ENCODE measurements at places on chromosomes 2 and 18. TPM values are rescaled to one million over a fixed set of nuclear protein-coding genes. Genes with fewer than 3 reads are reported as not detected.

NAT8 gene
- total RNA-seq, result 1.9 TPM

ATOH8 gene
- total RNA-seq, result 0.13 TPM

NEURL3 gene
- total RNA-seq, result 0.74 TPM

ERBB4 gene
- total RNA-seq, result not detected

CNDP1 gene
- not detected for total RNA-seq

CNOT9 gene
- total RNA-seq, result 101 TPM

DNA sequence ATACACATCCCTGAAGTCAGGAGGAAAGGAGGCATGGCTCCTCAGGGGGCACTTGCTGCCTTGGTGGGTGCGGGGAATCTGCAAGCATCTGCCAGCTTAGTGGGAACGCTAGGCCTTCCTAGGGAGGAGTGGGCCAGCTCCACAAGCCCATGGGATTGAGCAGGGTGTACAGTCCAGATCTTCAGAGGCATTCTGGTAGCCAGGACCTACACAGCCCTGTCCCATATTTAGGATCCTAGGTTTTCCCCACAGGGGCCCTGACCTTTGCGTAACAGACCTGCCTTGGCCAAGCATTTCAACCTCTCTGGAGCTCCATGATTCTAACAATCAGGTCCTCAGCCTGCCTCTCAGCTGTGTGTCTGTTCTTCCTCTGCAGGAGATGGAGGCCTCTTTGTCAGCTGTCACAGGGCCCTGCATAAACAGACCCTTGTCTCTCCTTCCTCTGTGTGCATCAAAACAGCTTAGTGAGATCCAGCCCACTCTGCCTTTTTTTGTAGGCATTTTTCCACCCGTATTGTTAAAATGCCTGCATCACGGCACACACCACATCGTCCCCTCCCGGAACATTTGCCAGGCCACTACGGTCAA, 140.2 kb upstream of the NDUFV2 start:
- DNase-seq, result no peak

DNA sequence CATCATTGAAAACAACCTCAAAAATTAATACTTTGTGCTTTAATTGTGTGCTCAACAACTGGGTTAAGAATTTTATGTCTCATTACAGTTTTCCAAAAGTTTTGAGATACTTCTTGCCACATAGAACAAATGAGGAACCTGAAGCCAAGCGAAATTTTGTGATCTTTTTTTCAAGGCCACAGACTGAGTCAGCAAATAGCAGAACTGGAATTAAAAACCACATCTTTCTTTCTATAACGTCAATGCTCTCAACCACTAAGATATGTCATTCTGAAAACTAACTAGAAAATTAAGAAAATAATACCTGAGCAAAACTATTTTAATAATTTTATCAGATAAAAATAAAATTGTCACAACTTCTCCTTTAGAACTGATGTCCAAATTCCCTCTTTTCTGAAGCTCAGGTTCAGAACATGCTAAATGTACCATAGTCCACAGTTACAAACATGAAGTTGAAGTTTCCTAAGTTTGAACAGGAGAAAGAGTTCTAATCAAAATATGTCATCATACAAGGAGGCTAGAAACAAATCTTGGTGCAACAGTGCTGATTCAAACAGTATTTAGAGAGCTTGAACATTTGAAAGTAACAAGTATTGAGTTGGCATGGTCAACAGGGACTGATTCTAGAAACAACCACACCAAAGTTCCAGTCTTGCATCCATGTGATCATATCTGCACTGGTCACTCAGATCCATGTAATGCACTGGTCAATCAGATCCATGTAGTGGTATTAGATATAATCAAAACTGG, 27.6 kb upstream of the CALCRL start:
- DNase-seq, result no peak

DNA sequence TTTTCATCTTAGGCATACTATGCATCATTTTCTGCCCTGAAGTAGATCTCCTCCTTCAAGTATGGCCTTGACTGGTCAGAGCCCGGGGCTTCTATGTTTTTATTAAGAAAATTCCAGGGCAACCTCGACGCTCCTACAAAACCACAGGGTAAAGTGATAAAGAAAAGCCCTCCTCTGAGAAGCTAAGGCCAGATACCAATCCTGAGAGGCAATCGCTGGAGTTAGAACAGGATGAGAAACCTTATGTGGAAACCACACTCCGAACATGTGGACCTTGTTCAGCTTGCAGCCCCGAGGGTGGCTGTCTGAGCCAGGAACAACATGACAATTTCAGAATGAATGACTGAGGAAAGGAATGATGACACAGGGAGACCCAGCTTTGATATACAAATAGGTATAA, 35.6 kb downstream of the RMC1 start:
- DNase-seq, result no peak

DNA sequence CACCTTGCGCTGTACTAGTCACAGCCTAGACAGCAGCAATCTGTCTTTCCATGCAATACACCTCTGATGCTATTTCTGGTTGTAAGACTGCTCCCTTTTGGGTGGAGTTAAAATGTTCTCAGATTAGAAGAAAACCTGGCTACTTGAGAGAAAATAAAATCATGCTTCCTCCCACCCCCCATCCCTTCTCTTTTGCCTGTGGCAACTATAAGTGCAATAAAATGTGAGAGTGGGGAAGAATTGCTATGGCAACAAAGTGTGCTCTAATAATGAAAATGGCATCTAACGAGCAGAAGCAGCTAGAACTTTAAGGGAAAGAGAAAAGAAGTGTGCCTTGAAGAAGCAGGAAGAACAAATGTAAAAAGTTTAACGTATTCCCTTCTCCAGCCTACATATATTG, 464.2 kb upstream of the FSHR start:
- no peak for DNase-seq

DNA sequence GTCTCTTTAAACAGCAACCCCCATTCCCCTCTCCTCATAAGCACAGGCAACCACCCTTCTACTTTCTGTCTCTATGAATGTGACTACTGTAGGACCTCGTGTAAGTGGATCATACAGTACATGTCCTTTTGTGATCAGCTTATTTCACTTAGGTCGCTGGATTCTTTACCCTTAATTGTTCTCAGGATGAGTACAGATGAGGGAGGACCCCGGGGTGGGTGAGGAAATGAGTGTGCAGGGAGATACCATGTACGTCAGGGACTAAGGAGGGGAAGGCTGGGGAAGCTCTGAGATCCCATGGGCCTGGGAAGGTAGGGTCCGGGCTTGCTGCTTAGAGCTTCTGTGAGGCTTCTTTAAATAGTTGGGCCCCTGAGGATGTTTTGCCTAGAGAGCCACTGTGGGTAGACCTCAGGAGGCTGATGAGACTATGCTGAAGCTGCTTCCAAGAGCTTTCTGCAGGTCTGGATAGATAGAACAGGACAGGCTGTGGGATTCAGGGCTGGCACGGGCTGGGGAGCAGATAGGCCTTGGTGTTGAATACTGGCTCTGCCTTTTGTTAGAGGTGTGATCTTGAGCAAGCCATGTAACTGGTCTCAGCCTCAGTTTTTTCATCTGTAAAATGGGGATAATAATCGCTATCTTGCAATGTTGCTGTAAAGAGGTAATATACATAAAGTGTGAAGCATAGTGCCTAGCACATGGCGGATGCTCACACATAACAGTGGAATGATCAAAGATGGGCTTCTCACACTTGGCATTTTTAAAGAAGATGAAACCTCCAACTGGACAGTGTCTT, 155.3 kb downstream of the PRKCE start:
- DNase-seq, result no peak

DNA sequence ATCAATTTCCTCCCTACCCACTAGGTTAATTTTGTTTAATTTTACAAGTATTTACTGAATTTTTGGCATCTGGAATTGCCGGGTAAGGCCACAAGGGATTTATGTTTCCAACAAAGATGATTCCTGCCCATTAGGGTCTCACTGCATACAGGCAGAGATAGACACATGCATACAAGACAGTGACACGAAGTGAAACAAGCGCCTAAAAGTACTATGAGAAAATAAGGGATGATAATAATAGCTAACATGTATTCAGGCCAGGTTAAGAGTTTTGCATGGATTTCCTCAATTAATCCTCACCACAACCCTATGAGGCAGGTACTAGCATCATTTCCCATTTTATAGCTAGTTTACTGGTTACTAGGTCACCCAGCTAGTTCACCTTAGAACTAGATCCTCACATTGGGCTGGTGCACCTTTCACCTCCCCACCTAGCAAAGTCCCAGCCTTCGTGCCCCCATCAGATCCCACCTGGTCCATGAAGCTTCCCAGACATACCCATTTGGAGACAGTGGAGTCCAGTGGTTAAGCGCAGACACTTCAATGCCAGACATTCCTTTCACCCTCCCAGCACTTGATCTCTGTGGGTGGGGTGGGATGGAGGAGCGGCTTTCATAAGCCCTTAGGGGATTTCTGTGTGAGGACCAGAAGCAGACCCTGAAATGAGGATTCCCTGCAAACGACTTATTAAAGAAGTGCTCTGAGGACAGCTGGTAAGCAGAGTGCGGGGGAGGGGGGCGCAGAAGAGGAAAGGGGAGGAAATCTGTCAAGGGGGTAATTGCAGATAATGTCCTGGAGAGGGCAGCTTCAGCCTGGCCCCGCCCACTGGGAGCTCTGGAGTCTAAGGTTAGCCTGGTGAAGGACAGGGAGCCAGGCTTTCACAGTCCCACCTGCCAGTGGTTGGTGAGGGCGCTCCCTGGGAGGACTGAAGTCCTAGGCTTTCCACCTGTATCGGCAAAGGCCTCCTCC, 5.8 kb upstream of the DGUOK start:
- peak; percentile 55 for DNase-seq

DNA sequence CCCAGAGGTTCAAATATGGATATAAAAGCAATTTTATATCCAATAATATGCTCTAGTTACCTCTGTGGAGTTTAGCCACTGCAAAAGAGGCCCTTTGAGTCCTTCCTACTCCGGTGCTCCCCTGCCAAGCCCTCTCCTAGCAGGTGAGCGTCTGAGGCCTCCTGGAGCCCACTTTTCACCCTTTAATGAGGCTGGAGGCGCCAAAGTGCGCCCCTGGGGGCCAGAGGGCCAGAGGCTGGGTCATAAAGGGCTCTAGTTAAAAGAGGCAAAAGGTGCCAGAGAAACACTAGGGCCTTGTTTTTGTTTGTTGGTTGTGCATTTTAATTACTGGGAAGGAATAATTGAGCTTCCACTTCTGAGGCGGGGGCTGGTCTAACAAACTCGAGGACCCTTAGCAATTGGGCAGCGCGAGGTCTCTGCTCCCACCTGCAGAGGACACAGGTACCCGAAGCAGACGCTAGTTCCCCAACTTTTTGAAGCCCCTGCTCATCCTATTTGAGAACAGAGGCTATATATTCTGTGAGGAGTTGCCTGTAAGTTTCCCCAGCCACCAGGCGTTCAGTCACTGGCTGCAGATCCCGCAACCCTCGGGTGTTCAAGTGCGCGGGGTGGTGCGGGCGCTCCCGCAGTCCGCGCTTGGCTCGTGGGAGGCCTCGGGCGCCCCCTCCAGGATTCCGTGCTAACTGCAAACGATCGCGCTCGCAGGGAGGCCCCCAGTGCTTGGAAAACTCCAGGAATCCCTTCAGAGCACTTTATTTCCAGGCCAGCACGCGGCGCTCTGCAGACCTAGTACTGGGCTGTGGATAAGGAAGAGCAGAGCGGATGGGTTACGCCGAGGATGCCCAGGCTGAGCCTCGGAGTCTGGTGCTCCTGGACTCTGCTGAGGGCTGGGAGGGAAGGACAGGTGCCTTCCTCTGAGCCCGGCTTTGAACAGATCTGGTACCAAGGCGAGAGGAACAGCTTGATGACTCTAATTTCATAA, 14.1 kb downstream of the MSGN1 start:
- DNase-seq, result peak; percentile 87

DNA sequence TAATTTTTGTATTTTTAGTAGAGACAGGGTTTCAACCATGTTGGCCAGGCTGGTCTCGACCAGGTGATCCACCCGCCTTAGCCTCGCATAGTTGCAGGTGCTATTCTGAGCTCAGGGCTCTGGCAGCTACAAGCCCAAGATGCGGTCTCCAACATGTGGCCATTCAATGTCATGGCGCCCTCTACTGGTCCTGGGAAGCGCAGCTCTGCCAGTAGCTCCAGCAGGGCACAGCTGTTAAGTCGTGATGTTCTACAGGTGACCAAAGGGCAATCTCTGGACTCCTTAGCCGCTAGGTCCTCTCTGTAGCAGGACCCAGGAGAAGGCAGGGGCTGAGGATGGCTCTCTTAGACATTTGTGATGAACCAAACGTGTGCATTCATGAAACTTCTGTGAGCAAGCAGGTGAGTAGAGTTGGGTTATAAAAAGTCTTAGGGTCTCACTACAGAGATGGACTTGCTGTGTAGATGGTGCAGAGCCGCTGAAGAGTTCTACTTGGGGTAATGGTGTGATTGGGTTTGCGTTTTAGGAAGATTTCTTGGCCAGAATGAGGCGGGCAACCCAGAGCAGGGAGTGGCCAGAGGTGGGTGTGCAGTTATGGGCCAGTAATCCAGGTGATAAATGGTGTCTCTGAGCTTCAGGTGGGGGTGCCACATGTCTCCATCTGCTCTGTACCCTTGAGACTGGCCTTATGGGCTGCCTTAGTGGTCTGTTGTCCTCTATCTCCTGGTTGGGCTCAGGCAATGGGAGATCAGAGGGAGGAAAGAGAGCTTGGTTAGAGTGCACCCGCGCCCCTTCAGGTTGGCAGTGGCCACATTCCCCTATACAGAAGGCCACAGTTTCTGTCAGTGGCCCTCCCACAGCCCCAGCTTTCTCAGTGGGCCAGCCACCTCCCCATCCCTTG, 31.0 kb downstream of the IL37 start:
- DNase-seq, result peak; percentile 70

GRCh38 chr2:240391111-240392051, 44.1 kb upstream of the GPC1 start:
- DNase-seq, result no peak

GRCh38 chr18:47754311-47755101, 176.0 kb downstream of the SMAD2 start:
- peak; percentile 23 for DNase-seq

GRCh38 chr2:144453486-144454158, 66.3 kb downstream of the ZEB2 start:
- DNase-seq, result no peak

DNA sequence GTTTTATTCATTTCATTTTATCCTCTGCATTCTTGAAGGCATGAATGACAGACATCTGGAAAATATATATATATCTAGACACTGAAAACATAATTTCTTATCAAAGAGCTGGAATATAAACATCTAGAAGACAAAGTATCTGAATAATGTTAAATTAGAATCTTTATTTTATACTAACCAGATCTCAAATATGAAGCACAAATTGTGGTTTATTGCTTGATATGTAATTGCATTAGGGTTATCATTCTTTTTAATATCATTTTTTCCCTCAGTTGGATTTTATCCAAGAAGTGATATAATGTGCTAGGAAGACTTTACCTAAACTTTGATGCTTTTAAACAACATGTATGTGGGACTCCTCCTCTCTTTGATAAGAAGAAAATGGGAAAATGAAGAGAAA, 331.2 kb downstream of the ARHGAP15 start:
- no peak for DNase-seq

DNA sequence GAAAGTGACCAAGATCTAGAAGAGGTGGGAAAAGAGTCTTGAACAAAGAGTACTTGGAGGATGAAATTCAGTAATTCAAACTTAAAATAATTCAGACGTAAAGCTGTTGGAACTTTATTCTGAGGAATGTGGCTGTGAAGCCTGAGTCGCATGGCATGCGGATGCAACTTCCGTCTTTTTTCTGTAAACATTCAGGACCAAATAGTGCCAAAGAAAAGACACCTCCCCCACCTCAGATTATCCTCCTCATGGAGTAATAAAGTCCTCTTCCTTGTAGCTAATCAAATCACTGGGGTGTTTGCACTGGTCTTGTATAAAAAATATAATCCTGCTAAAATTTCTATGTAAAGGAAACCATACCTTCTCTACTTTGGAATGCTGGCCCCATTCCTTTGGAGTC, 790.4 kb downstream of the TSN start:
- DNase-seq, result no peak

All from HepG2 (cell line).